ENCODE measurements at places on chromosomes 4 and X.

- DNase-seq = no peak
These were observed 41.0 kb upstream of the JADE1 start for GRCh38 chr4:128768373-128768996.

- no peak for DNase-seq
These were observed 38.6 kb downstream of the MAGEB17 start for GRCh38 chrX:16205840-16206239.

- no peak for DNase-seq
These were observed 255.4 kb upstream of the CXorf51A start for GRCh38 chrX:147069926-147070325.

DNA sequence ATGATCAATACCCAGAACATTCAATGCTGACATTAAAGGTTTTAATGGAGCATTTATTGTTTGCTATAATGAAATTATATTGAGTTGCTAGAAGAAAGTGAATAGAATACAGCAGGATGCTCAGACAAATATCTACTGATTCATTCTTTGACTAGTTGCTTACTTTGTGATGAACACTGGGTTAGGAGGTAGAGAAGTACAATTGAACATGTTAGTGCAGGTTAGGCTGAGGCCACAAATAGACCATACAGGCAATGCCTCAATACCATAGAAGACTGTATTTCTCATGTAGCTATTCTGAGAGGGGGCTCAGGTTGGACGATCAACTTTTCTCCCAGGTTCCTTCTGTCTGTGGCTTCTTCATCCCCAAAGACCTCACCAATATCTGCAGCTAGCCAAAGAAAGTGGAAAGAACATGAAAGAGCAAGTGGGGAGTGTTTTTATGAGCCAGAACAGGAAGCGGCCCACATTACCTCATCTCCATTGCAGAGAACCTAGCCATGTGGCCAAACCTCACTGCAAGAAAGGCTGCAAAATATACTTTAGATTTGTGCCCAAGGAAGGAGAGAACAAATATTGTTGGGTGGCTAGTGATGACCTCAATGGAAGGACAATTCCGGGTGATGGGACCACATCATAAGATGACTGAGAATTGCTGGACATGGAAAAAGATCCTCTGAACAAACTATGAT lies 180.3 kb upstream of the GATB start:
- no peak for DNase-seq

DNA sequence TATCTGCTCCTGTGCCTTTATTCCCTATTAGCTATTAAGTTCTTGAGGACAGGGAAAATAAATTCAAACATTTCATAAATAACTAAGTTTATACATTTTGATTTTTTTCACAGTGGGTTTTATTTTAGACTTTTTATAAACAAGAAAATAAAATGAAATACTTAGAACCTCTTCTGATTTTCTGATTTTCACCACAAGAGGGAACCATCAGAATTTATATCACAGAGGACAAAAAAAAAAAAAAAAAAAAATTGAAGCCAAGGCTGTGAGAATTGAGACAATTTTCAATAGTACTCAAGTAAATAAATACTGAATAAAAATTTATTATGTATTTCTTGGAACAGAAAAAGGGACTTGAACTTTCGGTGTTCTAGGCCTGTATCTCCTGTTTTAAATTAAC lies 288.1 kb downstream of the SH3BGRL start:
- DNase-seq = no peak

- no peak for DNase-seq
These were observed 9.7 kb upstream of the ZNF674 start for GRCh38 chrX:46554942-46555341.

GRCh38 chr4:36269101-36269500 lies 12.3 kb upstream of the DTHD1 start:
- DNase-seq = no peak

DNA sequence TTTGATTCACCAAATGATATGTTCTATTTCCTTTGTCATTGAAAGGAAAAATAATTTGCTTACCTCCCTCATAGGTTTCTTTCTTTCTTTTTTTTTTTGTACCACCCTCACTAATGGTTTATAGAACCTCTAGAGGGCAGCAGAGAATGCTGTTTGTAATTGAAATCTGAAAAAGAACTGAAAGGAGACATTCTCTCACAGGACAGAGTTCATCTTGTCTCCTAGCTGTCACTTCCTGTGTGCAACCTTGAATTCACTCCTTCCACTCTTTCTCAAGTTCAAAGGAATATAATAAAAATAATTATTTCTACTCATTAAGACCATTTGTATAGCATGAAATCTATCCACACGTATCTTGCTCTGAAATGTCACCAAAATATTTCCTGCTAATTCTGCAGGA lies 51.0 kb downstream of the GUCY1B1 start:
- no peak for DNase-seq

DNA sequence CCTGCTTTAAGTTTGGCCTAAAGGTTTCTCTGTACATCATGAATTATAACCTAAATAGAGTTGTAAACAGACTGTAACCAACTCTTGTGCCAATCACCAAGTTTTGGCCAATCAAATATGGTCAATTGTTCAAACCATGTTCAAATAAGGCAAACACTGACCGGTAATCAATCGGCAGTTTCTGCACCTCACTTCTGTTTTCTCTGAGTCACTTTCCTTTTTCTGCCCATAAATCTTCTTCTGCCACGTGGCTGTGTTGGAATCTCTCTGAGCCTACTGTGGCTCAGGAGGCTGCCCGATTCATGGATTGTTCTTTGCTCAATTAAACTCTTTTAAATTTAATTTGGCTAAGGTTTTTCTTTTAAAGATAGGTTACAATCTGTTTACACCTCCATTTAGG lies 16.5 kb upstream of the ENPP6 start:
- DNase-seq = no peak

DNA sequence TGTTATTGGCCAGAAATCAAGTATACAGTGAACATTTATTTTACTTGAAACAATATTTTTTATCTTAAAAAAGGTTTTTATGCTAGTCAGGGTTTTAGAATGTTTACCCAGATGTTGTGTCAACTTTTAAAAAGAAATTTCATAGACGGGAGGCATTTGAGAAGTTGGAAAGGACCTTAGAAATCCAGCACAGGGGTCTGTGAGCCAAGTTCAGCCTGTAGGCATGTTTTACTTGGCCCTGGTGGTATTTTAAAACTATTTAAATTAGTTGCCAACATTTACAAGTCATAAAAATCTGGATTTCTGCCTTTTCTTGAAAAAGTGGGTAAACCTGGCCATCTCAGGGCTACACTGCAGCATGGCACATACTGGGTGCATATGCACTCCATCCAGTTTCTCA lies 25.5 kb upstream of the FHL1 start:
- DNase-seq = no peak

GRCh38 chr4:47914926-47915237 lies 499 bp upstream of the NFXL1 start:
- no peak for DNase-seq

DNA sequence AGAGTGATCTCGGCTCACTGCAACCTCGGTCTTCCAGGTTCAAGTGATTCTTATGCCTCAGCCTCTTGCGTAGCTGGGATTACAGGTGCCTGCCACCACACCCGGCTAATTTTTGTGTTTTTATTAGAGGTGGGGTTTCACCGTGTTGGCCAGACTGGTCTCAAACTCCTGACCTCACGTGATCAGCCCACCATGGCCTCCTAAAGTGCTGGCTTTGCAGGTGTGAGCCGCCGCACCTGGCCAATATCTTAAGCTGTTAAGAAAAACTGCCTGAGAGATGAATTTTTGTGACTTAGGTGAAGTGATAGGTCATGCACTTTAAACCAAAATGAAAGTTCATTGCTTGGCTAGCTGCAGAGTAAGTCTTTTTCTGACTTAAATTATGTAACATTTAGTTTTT lies 5.8 kb downstream of the KDM6A start:
- DNase-seq = no peak

DNA sequence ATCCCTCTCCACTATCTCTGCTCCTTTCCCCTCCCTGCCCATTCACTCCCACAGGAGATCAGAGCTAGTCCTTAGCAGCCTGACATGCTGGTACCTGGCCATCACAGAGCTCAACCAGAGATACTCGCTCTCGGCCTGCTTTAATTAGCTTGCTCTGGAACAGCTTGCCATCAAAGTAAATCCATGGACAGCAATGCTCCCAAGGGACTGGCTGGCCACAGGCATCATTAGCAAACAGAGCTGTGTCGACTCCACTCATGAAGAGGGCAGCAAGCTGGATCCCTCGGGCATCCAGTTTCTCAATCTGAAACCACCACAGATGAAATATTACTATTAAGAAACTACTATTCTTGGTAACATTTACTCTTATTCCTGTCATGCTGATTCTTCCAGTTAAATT lies 43.4 kb upstream of the PHF8 start:
- no peak for DNase-seq

DNA sequence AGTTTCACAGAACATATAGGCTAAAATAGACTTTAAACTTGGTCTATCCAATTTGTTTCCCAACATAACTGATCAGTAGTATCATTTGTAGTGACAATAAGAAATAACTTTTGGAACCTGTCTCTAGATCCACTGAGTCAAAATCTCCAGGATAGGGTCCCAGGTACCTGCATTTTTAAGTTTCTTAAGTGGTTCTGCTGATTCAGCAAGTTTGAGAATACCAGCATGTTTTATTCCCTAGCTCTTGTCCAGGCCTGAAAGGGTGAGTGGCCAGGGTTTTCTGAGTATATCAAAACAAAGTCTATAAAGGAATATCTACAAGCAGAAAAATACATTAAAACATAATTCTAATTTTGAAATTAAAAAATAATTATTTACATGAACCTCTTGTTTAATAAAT lies 573.1 kb upstream of the POU3F4 start:
- no peak for DNase-seq

- DNase-seq = no peak
These were observed at the start of gene FSTL5 for GRCh38 chr4:162163892-162164759. Gene FSTL5, minus strand, starts transcription at chr4:162164000. Its CDS starts 52,604 bp downstream, at chr4:162111396.

GRCh38 chrX:39630344-39630743 lies 467.4 kb downstream of the BCOR start:
- no peak for DNase-seq

- no peak for DNase-seq
These were observed 101.1 kb downstream of the PCDH7 start for GRCh38 chr4:30821275-30821674.

GRCh38 chr4:181858741-181859140 lies 384.5 kb upstream of the TENM3 start:
- no peak for DNase-seq

- DNase-seq = peak; percentile 88
These were observed 279.8 kb upstream of the BOD1L1 start for GRCh38 chr4:13907255-13907751.

GRCh38 chr4:138802499-138802898 lies 213.1 kb upstream of the NOCT start:
- DNase-seq = no peak
